ENCODE measurements at places on chromosomes 16 and 17. TPM values are rescaled to one million over a fixed set of nuclear protein-coding genes. Genes with fewer than 3 reads are reported as not detected.

The OR1F1 gene
- not detected for total RNA-seq

GRCh38 chr17:13027246-13027645 is 9.4 kb upstream of the ELAC2 start:
- DNase-seq = no peak

DNA sequence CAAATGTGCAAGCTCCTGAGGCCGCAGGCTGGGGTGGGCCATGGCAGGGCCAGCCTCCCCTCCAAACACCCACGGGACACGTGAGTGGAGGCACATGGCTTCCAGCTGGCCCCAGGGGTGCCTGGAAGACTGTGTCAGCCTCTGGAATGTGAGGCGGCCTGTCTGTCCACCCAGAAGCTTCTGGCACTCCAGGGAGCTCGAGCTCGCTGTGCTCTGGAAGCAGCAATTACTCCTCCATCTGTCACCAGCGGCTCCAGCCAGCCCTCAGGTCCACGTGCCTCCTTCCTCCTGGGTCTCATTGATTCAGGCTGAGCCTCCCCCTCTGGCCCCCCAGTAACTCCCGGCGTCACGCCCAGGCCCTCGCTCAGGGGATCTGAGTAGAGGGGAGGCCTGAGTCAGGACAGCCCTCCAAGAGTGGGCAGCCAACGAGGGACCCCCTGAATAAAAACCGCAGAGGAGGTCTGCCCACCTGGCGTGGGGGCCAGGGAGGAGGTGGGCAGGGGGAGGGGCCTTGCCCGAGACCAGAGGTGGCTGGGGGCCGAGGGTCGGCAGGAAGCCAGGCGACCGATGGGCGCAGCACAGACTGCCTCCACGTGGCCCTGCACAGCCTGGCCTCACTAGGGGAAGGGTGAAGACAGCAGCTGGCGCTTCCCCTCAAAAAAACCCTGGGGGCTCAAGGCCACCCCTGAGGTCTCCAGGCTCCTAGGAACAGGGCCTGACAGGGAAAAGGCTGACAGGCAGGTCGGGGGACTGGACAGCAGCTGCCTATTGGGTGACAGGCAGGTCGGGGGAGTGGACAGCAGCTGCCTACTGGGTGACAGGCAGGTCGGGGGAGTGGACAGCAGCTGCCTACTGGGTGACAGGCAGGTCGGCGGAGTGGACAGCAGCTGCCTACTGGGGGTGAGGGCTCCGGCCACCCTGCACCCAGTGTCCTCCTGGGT is 11.9 kb downstream of the PIEZO1 start:
- DNase-seq = no peak

DNA sequence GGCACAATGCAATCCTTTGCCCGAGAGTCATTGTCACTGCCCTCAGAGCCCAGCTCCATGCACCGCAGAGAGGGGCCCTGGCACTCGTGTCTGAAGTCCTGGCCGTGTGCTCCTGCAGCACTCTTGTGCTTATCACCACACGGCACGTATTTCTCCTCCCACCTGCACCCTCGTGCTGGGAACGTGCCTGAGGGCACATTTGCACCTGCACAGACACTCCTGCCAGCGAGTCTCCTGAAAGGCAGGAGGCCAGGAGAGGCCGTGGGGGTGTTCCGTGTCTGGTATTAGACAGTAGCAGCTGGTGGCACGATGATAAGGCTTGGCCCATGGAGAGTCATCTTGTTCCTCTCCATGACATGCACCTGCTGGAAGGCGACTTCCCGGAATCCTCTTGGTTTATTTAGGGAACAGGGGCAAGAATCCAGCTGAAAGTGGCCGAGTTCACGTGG is 3.4 kb upstream of the ACSF3 start:
- no peak for DNase-seq

- no peak for DNase-seq
Measured at GRCh38 chr17:1438593-1439083, 17.4 kb downstream of the CRK start.
